Kidney epithelial cell (primary cell): ENCODE measurements at places on chromosomes 12 and 14. TPM values are rescaled to one million over a fixed set of nuclear protein-coding genes. Genes with fewer than 3 reads are reported as not detected.

Gene PHLDA1
- total RNA-seq = 111 and 113 TPM in 2 replicates

Gene OR4K1
- not detected in 2 replicates for total RNA-seq

Gene ABCD4
- 61.1 and 63.7 TPM in 2 replicates for total RNA-seq

Gene OTX2
- not detected in 2 replicates for total RNA-seq

Gene KIF26A
- 0.21 and 0.48 TPM in 2 replicates for total RNA-seq
